ENCODE measurements at places on chromosomes 16 and 17.

GRCh38 chr17:37829592-37830123 lies 84.8 kb upstream of the HNF1B start:
- H3K36me3 ChIP-seq, result no peaks in the 10 kb centered on the region
- no peaks in the 10 kb centered on the region for H3K4me1 ChIP-seq
- peaks cover 28% of the 10 kb centered on the region for H3K27me3 ChIP-seq
- no peak overlapping the region for H3K4me3 ChIP-seq
- no peak for DNase-seq
- no peak overlapping the region for H3K27ac ChIP-seq

DNA sequence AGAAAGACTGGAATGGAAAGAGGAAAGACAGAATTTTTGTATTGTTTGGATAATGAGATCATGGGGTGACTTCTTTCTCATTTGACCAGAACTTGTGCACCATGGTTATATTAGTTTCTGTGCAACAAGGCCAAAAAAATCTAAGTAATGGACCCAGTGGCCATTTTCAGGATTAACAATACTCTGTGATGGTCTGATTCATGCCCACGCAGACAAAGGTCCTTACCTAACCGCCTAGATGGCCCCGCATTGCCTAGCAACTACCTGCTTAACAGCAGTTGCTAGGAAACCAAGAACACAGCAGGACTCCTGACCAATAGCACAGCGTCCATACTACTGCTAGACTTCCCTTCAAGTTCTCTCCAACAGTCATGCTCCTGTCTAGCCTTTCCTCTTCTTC lies 22.4 kb downstream of the MIS12 start:
- H3K27ac ChIP-seq, result no peak overlapping the region
- no peaks in the 10 kb centered on the region for H3K27me3 ChIP-seq
- H3K36me3 ChIP-seq, result peaks cover 7% of the 10 kb centered on the region
- H3K4me3 ChIP-seq, result no peak overlapping the region
- peaks cover 24% of the 10 kb centered on the region for H3K4me1 ChIP-seq
- no peak for DNase-seq

GRCh38 chr16:56298116-56298515 lies 106.8 kb downstream of the GNAO1 start:
- no peaks in the 10 kb centered on the region for H3K36me3 ChIP-seq
- DNase-seq, result no peak
- peaks cover 27% of the 10 kb centered on the region for H3K4me1 ChIP-seq
- H3K27me3 ChIP-seq, result no peaks in the 10 kb centered on the region
- no peak overlapping the region for H3K27ac ChIP-seq

GRCh38 chr16:83681381-83681956 lies 126.3 kb upstream of the HSBP1 start:
- no peak for DNase-seq
- H3K4me1 ChIP-seq, result no peaks in the 10 kb centered on the region
- H3K4me3 ChIP-seq, result no peak overlapping the region
- H3K27me3 ChIP-seq, result peaks cover 20% of the 10 kb centered on the region

- peak overlapping the region; percentile 77 for H3K27ac ChIP-seq
- no peaks in the 10 kb centered on the region for H3K27me3 ChIP-seq
- no peak for DNase-seq
- H3K36me3 ChIP-seq, result peaks cover 6% of the 10 kb centered on the region
Observed at GRCh38 chr16:56266641-56267607, 75.6 kb downstream of the GNAO1 start.

- H3K4me3 ChIP-seq, result no peak overlapping the region
- no peak for DNase-seq
- H3K27ac ChIP-seq, result no peak overlapping the region
- no peaks in the 10 kb centered on the region for H3K4me1 ChIP-seq
Observed at GRCh38 chr17:66737524-66737923, 97.4 kb upstream of the CACNG5 start.

GRCh38 chr16:71479420-71479819 lies 9.7 kb downstream of the ZNF19 start:
- peaks cover 9% of the 10 kb centered on the region for H3K36me3 ChIP-seq
- no peak overlapping the region for H3K4me3 ChIP-seq
- no peak for DNase-seq
- no peak overlapping the region for H3K27ac ChIP-seq

DNA sequence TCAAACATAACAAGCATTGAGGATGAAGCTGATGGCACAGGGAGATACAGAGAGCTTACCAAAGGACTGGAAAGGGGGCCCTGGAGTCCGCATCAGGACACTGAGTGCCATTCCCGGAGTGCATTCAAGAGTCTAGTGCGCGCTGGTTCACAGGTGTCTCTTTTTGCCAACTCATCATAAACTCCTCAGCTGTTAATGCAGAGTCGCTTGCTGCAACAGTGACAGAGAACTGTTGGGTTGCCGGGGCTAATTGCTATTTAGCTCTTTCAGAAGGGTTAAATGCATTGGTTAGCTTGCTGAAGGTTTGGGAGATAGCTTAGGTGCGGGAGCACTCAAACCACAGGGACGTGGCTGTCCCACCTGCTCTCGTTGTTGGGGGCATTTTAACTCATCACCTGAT lies 1091.6 kb upstream of the EEF2KMT start:
- H3K27me3 ChIP-seq, result no peaks in the 10 kb centered on the region
- no peak overlapping the region for H3K4me3 ChIP-seq
- no peak overlapping the region for H3K27ac ChIP-seq

- H3K4me3 ChIP-seq, result no peak overlapping the region
- H3K36me3 ChIP-seq, result peaks cover 63% of the 10 kb centered on the region
- no peak for DNase-seq
- H3K4me1 ChIP-seq, result no peaks in the 10 kb centered on the region
- H3K27me3 ChIP-seq, result no peaks in the 10 kb centered on the region
Observed at GRCh38 chr16:74450236-74450635, 29.0 kb upstream of the CLEC18B start.

GRCh38 chr16:22077700-22078313 lies 14.5 kb upstream of the VWA3A start:
- DNase-seq, result peak; percentile 68
- H3K4me1 ChIP-seq, result no peaks in the 10 kb centered on the region
- no peak overlapping the region for H3K27ac ChIP-seq
- H3K27me3 ChIP-seq, result no peaks in the 10 kb centered on the region
- H3K4me3 ChIP-seq, result no peak overlapping the region
- peaks cover 3% of the 10 kb centered on the region for H3K36me3 ChIP-seq

DNA sequence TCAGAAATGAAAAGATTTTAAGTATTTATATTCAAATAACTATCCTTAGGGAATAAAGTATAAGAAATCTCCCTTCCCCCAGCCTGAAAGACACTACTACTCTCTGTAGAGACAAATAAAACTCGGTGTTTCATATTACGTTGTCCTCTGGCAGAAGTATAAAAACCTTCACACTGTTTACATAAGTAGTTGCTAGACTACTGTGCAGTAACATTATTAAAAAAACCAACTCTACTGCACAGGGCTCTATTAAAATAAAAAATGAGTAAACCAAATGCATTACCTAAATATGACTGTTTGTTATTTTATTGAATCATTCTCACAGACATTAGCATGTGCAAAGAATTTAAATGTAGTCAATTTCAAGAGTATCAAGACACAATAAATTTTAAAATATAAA lies 67.4 kb downstream of the MED13 start:
- no peak overlapping the region for H3K4me3 ChIP-seq
- H3K27ac ChIP-seq, result no peak overlapping the region
- DNase-seq, result no peak
- H3K27me3 ChIP-seq, result no peaks in the 10 kb centered on the region
- peaks cover 26% of the 10 kb centered on the region for H3K4me1 ChIP-seq

GRCh38 chr17:49358641-49359247 lies 3.3 kb downstream of the ZNF652 start:
- H3K4me1 ChIP-seq, result peaks cover 50% of the 10 kb centered on the region
- no peaks in the 10 kb centered on the region for H3K27me3 ChIP-seq
- peak overlapping the region; percentile 67 for H3K4me3 ChIP-seq

DNA sequence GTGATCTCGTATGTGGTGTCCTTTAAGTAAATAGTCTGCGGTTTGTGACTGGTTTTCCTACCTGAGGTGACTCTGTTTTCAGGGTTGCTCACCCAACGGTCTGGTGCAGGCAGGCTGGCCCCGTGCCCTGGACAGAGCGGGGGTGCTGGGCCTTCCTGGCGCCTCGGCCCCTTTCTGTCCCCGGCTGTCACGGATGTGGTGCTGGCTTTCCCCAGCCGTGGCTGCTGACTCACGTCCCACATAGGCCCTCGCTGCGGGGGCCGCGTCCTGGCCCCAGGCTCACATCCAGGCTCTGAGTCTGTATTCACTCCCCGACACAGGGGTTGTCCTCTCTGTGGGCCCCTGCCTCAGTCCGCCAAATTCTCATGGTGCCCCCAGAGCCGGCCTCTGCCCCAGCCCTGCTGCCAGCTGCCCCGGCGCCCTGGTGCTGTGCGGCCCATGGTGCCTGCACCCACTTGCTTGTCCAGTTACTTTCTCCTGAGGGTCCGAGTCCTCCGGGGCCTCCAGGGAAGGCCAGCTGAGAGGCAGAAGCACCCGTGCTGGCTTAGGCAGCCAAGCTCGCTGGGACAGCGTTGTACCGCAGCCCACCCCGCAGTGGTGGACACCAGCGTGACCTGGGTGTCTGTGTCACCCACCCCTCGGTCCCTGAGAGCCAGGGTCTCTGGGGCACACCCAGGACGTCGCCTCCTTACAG lies 5.9 kb downstream of the CHMP6 start:
- H3K27me3 ChIP-seq, result no peaks in the 10 kb centered on the region
- H3K36me3 ChIP-seq, result peaks cover 11% of the 10 kb centered on the region
- DNase-seq, result no peak
- peaks cover 23% of the 10 kb centered on the region for H3K4me1 ChIP-seq
- no peak overlapping the region for H3K4me3 ChIP-seq

DNA sequence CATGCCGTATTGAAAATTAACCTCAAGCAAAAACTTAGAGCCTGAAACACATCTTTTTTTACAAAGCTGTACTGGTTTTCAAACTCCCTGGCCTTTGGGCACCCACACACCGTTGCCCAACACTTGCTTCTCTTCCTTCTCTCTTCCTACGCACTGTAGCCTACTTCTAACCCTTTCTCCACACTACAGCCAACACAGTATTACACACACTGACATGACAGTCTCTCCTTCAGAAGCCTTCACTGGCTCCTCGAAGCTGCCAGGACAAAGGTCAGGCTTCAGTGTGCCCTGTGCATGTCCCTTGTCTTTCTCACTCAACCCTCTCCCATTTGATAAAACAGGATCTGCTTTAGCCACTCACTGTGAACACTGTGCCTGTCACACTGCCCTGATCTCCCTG lies 8.0 kb downstream of the FANCA start:
- DNase-seq, result no peak
- H3K4me1 ChIP-seq, result no peaks in the 10 kb centered on the region
- H3K27me3 ChIP-seq, result no peaks in the 10 kb centered on the region
- no peak overlapping the region for H3K4me3 ChIP-seq
- H3K27ac ChIP-seq, result no peak overlapping the region
- H3K36me3 ChIP-seq, result peaks cover 3% of the 10 kb centered on the region

All from central memory CD8-positive, alpha-beta T cell (primary cell).